ENCODE measurements at places on chromosomes 6 and 20.
A peak's percentile ranks its signal among the peaks of the same experiment; 100 is the strongest.

- DNase-seq: no peak
Observed at GRCh38 chr6:113358063-113358583, 499.0 kb upstream of the MARCKS start.

DNA sequence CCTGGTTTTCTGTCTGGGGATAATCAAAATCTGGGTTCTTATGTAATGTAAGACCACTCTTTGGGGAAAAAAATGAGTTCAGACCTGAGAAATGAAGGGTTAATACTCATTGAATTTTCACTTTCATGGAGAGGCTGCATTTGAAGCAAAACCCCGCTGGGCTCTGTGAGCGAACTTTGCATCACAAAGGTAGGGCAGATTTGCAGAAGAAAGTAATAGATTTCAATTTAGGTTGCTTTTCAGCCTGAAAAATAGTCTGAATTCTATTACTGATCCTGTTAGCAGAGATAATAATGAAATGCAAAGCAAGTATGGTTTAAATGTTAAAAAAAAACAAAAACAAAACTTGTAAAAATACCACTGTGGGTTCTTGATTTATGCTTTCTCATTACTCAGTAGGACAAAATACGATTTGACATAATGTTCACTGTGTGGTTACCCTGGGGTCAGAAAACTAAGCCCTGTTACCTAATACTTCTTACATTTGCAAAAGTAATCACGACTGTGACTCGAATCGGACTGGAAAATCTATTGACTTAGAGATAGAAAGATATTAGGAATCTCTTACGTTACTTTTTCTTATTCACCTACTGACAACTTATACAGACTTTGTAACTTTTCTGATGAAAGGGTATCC, 72.2 kb downstream of the UST start:
- DNase-seq: no peak

DNA sequence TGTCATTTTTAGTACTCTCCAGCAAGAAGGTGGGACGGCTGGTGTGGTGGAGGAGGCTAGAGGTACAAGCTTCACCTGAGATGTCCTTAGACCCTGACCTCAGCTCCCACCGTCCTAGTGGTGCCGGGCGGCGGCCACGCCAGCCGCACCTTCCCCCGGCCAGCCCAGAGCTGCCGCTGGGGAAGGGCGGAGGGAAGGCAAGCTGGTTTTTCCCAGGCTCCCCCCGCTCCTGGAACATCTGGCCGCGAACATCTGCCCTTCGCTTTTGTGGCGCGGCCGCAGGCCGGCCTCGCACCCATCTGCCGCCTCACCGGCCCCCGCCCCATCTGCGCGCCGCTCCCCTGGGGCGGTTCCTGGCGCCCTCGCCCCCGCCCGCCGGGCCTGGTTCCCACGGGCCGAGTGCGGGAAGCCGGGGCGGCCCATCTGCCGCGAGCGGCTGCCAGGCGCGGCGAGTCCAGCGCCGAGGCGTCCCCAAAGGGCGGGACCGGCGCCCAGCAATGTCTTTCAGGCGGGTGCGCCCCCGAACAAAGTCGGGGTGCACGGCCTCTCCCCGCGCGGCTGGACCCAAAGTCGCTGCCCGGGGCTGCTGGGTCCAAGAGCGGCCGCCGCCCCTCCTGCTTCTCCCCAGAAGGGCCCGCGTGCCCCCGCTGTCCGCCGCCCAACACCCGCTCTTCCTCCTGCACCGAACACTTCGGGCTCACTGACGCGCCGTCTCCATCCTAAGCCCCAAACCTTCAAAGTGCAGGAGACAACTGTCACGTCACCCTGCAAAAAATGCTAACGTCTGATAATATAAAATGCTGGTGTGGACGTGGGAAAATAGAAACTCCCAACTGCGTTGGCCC, 17.3 kb upstream of the ID1 start:
- DNase-seq: peak; percentile 48

DNA sequence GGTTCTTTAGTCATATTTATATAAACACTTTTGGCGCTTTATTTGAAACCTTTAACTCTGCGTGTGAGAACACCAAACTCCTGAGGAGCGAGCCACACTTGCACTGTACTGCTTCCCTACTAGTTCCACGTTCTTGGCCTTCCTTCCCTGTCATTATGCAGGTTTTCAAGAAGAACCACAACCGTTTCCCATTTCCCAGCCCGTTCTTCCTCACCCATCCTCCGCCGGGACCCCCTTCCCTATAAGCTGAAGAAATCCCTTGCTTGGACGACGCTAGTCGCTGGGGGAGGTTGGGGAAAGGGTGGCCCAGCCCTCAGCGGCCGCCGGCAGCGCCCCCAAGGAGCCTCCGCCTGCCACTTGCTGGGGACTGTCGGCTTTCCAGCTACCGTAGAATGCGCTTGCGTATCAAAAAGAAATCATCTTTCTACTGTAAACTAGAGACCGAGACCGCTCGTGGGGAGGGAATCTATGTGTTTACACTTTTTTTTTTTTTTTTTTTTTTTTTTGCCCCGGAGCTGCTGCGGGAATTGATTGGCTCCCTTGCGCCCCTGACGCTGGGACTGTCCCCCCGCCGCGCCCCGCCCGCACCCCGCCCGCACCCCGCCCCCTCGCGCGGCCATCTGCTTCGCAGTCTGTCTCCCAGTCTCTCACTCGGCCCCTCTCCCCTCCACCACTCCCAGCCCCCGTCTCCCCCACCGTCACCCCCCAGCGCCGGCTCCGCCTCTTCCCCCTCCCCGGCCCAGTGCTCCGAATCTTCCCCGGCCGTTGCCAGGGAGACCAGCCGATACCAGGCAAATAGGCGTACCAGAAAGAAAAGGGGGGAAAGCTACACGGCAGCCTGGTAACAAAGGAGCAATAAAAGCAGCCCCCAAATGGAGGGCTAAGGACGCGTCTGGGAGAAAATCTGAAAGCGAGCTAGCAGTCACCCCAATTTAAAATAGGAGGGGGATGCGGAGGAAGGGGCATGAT, 2.3 kb upstream of the MARCKS start:
- peak; percentile 59 for DNase-seq

GRCh38 chr6:121630716-121631115, 195.3 kb downstream of the GJA1 start:
- peak; percentile 87 for DNase-seq

- no peak for DNase-seq
Observed at GRCh38 chr6:57298741-57299140, 18.7 kb upstream of the PRIM2 start.

- no peak for DNase-seq
Observed at GRCh38 chr6:167409694-167410093, 84.8 kb downstream of the TTLL2 start.

GRCh38 chr20:40493071-40493470, 196.0 kb downstream of the MAFB start:
- DNase-seq: peak; percentile 23

- DNase-seq: peak; percentile 90
Observed at GRCh38 chr6:47042275-47042791, at the start of gene ADGRF1. Gene ADGRF1 (minus strand): TSS chr6:47042332. CDS start chr6:47029061, 13,271 bp downstream.
